ENCODE measurements at places on chromosomes 5 and 9.

- no peaks in the 10 kb centered on the region for H3K4me1 ChIP-seq
- H3K36me3 ChIP-seq: no peaks in the 10 kb centered on the region
Observed at GRCh38 chr5:93078082-93079038, 502.7 kb downstream of the NR2F1-AS1 start.

- no peak for DNase-seq
- H3K4me3 ChIP-seq: no peak overlapping the region
- H3K27me3 ChIP-seq: no peaks in the 10 kb centered on the region
- no peaks in the 10 kb centered on the region for H3K4me1 ChIP-seq
- H3K27ac ChIP-seq: no peak overlapping the region
Observed at GRCh38 chr5:82918311-82919031, 158.7 kb downstream of the TMEM167A start.

DNA sequence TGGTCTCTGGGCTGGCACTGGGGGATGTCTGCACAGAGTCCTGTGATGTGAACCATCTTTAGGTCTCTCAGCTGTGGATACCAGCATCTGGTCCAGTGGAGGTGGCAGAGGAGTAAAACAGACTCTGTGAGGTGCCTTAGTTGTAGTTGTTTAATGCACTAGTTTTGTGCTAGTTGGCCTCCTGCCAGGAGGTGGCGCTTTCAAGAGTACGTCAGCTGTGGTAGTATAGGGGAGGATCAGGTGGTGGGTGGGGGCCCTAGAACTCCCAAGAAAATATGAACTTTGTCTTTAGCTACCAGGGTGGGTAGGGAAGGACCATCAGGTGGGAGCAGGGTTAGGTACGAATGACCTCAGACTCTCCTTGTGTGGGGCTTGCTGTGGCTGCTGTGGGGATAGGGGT lies 197.1 kb downstream of the TMC1 start:
- peaks cover 1% of the 10 kb centered on the region for H3K4me1 ChIP-seq
- no peak overlapping the region for H3K4me3 ChIP-seq
- H3K27me3 ChIP-seq: no peaks in the 10 kb centered on the region
- H3K27ac ChIP-seq: no peak overlapping the region
- no peak for DNase-seq

GRCh38 chr9:129432297-129433154 lies 188.4 kb downstream of the C9orf50 start:
- H3K27ac ChIP-seq: no peak overlapping the region
- no peak overlapping the region for H3K4me3 ChIP-seq
- peaks cover 16% of the 10 kb centered on the region for H3K27me3 ChIP-seq

DNA sequence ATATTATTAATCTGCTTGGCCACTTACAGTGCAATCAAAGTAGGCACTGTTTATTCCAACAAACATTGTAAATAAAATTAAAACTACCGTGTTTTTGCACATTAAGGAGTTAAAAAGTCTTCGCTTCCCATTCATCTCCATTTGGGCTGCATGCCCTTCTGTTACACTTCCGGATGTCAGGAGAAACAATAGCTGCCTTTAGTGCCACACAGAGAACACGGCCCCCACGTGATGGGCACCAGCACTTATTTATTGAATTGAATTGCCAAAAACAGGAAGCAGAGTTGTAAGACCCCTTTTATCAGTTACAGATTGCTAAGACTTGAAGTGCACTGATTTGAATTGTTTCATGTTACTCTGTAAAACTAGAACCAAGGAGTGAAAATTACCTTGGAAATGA lies 80.4 kb downstream of the LHFPL2 start:
- no peaks in the 10 kb centered on the region for H3K27me3 ChIP-seq
- peaks cover 7% of the 10 kb centered on the region for H3K4me1 ChIP-seq
- no peak for DNase-seq
- no peaks in the 10 kb centered on the region for H3K36me3 ChIP-seq
- no peak overlapping the region for H3K4me3 ChIP-seq

GRCh38 chr5:10703676-10704075 lies 57.4 kb downstream of the DAP start:
- no peaks in the 10 kb centered on the region for H3K36me3 ChIP-seq
- no peaks in the 10 kb centered on the region for H3K27me3 ChIP-seq
- DNase-seq: no peak
- H3K4me1 ChIP-seq: peaks cover 18% of the 10 kb centered on the region
- no peak overlapping the region for H3K4me3 ChIP-seq

- H3K4me3 ChIP-seq: no peak overlapping the region
- H3K36me3 ChIP-seq: no peaks in the 10 kb centered on the region
- no peaks in the 10 kb centered on the region for H3K27me3 ChIP-seq
- H3K4me1 ChIP-seq: no peaks in the 10 kb centered on the region
Observed at GRCh38 chr5:116340799-116341198, 233.8 kb downstream of the SEMA6A start.

GRCh38 chr9:35905051-35905781 lies 786 bp upstream of the HRCT1 start:
- DNase-seq: no peak
- H3K27ac ChIP-seq: no peak overlapping the region
- no peaks in the 10 kb centered on the region for H3K36me3 ChIP-seq
- H3K27me3 ChIP-seq: no peaks in the 10 kb centered on the region
- H3K4me3 ChIP-seq: no peak overlapping the region
- H3K4me1 ChIP-seq: peaks cover 8% of the 10 kb centered on the region

DNA sequence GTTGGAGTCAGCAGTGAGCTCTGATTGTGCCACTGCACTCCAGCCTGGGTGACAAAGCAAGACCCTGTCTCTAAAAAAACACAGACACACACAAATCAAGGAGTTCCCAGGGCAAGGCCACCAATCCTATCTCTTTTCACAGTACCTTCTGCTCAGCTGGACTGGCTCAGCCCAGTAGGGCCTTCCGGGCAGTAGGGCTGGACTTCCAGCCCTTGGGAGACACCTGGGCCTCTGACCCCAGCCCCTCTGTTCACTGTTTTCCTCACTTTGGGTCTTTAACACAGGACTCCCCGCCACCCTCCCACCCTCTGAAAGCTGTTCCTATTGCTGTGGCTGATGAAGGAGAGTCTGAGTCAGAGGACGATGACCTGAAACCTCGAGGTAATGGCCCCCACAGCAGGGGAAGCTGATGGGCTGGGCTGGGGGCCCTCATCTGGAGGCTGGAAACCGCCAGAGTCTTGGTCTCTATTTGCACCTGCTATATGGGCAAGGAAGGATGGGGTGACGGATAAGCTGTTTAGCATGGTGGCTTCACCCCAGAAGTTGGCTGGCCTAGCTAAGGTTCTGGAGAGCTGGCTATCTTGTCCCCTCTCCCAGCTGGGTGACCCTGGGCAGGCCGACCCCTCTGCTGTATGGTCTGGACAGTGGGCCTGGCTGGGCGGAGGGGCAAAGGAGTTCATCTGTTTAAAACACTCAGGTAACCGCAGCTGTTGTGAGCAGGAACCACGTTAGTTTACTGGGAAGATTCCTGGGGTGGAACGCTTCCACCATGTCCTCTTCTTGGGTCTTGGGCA lies 25.6 kb downstream of the USP20 start:
- no peaks in the 10 kb centered on the region for H3K27me3 ChIP-seq
- H3K4me3 ChIP-seq: no peak overlapping the region
- H3K36me3 ChIP-seq: 0 out of 2 replicates have a peak, but pooled peaks cover 2% of the 10 kb centered on the region
- no peaks in the 10 kb centered on the region for H3K4me1 ChIP-seq

DNA sequence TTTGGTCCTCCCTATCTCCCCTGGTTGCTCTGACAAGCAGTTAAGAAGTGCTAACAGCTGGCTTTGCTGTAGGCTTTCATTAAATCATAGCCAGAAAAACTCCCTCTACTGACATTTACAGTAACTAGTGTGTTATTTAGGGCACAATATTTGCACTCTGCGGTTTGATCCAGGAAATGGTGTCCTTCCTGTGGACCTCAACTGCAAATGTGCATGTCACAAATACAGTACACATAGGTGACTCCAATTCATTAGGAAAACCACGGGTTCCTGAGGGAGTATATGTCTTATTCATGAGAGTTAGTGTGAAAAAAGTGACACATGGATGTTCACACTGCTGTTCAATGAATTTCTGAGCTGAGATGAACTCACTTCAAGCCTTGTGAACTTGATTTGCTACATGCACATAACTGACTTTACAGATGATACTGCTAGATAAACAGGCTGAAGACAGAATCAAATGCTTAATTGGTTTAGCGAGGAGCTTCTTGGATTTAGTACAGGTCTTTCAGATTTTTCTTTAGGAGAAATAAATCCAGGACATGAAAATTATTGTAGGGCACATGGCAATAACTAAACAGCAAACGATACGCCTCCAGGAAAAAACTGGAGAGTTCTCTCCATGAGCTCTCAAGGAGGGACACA lies 281.5 kb downstream of the EFNA5 start:
- H3K27me3 ChIP-seq: no peaks in the 10 kb centered on the region
- H3K27ac ChIP-seq: no peak overlapping the region
- DNase-seq: no peak
- no peaks in the 10 kb centered on the region for H3K36me3 ChIP-seq

DNA sequence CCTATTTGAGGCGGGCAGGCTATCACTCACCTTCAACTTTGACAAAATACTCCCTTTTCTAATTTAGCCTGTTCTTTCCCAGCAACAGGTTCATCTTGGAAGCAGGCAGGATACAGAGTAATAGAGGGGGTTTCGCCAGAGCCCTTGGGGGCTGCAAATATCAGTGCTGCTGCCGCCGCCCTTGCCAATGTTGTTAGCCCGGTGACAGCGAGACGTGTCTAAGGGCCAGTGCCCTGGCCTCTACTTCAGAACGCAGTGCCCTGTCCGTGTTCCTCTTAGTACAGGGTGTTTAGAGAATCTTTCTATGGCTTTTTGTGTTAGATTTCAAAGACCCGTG lies 703 bp downstream of the FAM120AOS start:
- H3K27me3 ChIP-seq: no peaks in the 10 kb centered on the region

GRCh38 chr5:9686216-9686615 lies 56.1 kb upstream of the TAS2R1 start:
- H3K4me1 ChIP-seq: no peaks in the 10 kb centered on the region
- H3K27ac ChIP-seq: no peak overlapping the region
- no peak overlapping the region for H3K4me3 ChIP-seq
- H3K36me3 ChIP-seq: no peaks in the 10 kb centered on the region
- no peak for DNase-seq
- H3K27me3 ChIP-seq: no peaks in the 10 kb centered on the region

DNA sequence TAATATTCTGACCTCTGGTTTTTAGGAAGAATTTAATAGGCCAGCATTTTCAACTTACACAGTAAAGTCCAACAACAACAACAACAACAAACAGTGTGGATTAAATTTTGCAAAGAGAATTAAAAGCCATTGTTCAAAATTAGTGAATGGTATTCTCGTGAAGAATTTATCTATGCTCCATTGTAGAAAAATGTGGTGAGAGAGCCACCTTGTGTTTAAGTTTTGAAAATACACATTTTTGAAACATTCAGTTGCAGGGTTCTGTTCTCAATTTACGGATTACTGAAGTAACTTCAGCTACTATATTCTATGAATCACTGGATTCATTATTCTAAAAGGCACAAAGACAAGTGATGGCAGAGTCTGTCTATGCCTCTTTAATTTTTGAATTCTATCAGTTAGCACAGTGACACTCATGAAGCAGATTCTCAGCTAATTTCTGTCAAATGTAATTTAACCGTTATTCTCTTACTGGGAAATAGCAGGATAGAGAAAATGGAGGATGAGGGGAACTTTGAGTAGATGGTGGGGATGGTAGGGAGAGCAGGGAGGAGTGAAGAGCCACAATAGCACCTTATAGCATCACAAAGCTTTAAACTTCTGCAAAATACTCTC lies 11.0 kb downstream of the CCDC152 start:
- no peak for DNase-seq
- no peaks in the 10 kb centered on the region for H3K36me3 ChIP-seq
- H3K4me1 ChIP-seq: no peaks in the 10 kb centered on the region
- H3K27me3 ChIP-seq: no peaks in the 10 kb centered on the region

DNA sequence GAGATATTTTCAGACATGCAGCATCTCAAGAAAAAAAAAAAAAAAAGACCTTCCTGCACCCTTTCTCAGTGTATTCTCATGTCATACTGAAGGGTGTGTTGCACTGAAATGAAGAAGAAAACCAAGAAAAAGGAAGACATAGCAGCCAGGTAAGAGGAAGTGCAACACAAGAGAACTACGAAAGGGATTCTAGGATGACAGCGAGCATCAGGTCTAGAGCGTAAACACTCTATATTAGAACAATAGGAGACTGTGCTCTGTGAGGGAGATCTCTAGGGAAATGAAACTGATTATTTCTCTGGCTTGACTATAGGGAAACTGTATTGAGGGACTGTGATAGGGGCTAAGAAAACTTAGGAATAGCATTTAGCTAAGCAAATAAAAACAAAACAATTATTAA lies 30.0 kb downstream of the BTF3 start:
- no peaks in the 10 kb centered on the region for H3K36me3 ChIP-seq
- H3K4me1 ChIP-seq: no peaks in the 10 kb centered on the region
- no peaks in the 10 kb centered on the region for H3K27me3 ChIP-seq
- no peak overlapping the region for H3K4me3 ChIP-seq
- DNase-seq: no peak

DNA sequence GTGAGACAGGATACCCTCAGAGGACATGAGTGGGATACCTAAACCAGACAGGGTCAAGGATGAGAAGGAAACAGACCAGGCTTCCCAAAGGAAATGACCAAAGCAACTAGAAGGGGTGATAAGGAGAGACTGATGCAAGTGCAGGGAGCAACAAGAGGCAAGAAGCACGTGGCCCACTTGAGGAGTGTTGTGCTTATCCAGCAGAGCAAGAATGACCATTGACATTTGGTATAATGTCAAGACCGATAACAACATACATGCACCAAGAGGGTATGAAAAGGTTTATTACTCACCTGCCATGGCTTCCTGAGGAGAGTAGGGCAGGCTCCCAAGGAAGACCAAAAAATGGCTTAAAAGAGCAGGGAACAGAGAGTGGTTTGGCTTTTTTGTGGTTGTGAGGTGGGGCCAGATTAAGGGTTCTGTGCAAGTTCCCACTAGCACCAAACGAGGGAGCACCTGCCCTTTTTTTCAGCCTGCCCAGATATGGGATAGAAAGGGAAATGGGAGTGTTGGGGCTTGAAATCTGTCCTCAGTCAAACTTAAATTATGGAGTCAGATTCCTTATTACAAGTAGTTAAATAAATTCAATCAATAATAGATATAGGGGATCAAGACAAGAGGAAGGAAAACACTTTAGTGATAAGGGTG lies 513.6 kb downstream of the RASEF start:
- 0 out of 2 replicates have a peak, but pooled peaks cover 3% of the 10 kb centered on the region for H3K4me1 ChIP-seq
- no peak overlapping the region for H3K4me3 ChIP-seq
- H3K27ac ChIP-seq: no peak overlapping the region
- peak; percentile 11 for DNase-seq
- no peaks in the 10 kb centered on the region for H3K27me3 ChIP-seq
- H3K36me3 ChIP-seq: no peaks in the 10 kb centered on the region

DNA sequence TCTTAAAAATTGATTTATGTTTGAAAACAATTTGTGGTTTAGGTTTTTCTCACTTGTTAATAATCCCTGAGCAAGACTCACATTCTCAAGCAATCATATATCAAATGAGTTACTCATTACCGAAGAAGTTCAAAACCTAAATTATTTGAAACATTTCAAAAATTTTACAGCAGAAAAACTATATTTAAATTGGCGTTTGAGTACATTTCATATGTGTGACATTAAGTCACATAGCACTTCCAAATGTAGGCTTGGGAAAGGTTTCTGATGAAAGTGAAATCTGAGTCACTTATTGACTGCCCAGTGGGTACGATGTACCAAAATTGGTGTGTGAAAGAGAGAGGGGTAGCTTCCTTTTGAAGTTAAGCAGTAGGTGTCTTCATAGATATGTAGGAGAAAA lies 411.4 kb upstream of the SGCD start:
- no peak overlapping the region for H3K27ac ChIP-seq
- no peaks in the 10 kb centered on the region for H3K36me3 ChIP-seq
- no peak overlapping the region for H3K4me3 ChIP-seq
- DNase-seq: no peak

GRCh38 chr9:38062498-38063362 lies 6.3 kb downstream of the SHB start:
- DNase-seq: no peak
- H3K36me3 ChIP-seq: no peaks in the 10 kb centered on the region
- H3K27ac ChIP-seq: no peak overlapping the region
- no peak overlapping the region for H3K4me3 ChIP-seq
